ENCODE measurements at places on chromosomes 7 and 10.

DNA sequence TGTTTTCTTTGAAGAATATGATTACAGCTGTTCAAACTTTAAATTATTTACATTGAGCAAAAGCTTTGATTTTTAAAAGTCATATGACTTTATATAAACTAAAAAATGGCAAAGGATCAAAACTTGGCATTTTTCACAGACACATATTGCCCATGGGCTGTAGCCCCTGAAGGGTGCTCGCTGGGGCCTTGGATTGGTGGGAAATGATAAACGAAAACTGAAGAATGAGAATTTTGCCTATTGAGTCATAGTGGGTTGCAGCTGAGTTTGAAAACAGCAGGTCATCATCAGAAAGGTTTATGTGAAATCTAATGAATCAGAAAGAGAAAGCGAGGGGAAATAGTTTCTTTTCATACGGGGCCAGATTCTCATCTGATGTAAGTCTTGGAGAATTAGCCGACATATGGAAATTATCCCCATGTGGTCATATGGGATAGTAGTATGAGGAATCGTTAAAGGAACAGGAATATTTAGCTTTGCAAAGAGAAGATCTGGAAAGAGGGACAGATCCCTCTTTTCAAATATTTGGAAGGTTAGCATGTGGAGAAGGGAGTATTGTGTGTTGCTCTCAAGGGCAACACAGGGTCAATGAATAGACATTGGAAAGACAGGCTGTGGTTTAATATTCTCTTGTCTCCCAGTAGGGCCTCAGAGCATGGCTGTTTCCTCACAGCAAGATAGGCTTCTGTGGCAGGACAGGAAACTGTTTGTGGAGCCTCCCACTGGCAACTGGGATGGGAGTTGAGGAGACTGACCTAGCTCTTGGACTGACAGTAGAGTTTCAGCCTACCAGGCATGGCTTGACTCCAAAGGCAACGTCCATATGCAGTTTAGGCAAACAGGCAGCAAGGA, 119.0 kb downstream of the FZD1 start:
- no peak for DNase-seq

DNA sequence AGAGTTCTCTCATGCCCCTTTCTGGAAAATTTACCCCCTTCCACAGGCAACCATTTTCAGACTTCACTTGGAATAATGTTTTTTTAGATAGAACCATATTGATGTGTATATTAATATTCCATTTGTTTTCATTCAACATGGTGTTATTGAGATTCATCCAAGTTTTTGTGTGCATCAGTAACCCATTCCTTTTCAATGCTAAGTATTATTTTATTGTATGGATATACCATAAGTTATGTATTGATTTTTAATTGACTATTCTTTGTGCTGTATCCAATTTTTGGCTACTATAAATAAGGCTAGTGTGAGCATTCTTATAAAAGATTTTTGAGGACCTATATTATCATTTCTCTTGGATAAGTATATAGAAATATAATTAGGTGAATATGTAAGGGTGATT, 1025.7 kb downstream of the GRM8 start:
- DNase-seq: no peak

GRCh38 chr10:28857164-28857563, 179.8 kb downstream of the BAMBI start:
- no peak for DNase-seq

- no peak for DNase-seq
Observed at GRCh38 chr7:27303026-27303425, 60.4 kb downstream of the EVX1 start.

GRCh38 chr10:75717126-75717916, 285.9 kb downstream of the LRMDA start:
- DNase-seq: no peak

DNA sequence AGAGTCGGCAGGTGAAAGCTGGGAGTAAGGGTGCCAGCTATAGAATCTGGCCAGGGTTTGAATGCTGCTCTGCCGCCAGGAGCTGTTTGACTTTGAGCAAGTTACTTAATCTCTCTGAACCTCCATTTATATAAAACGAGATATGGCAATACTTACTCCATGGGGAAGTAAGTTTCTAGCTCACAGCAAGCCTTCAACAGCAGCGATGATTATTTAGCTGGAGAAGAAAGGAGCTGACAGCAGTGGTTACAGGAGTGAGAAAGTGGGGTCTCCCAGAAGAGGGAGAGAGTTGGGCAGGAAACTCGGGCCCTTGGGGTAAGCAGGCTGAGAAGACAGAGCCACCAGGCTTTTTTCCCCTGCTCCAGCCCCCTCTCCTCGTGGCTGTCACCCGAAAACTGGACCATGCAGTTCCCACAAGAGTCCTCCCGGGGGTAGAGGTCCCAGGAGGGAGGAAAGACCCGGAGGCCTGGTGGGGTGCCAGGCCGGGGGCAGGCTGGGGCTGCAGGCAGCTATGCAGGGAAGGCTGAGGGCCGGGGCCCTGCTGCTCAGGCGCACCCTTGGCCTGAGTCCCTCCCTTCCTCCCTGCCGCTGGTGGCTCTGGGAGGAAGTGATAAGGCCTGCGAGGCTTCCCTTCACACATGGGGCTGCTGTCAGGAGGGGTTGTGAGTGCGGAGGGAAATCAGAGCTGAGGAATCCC, 3.5 kb downstream of the NOS3 start:
- no peak for DNase-seq

- peak; percentile 95 for DNase-seq
Observed at GRCh38 chr10:22436893-22437619, 91.8 kb downstream of the SPAG6 start.

GRCh38 chr10:49329146-49329505, 30.2 kb downstream of the C10orf71 start:
- no peak for DNase-seq

- no peak for DNase-seq
Observed at GRCh38 chr10:31975157-31975765, 46.6 kb upstream of the ARHGAP12 start.

DNA sequence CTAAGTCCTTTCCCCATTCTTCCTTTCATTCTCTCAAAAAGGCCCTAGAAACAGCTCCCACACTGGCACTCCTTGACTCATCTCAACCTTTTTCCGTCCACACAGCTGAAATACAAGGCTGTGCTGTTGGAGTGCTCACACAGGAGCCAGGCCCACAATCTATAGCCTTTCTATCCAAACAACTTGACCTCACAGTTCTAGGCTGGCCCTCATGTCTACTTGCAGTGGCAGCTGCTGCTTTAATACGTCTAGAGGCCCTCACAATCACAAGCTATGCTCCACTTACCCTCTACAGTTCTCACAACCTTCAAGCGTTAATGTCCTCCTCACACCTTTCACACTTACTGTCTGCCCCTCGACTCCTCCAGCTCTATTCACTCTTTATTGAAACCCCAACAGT, 12.0 kb upstream of the LRRC61 start:
- no peak for DNase-seq

DNA sequence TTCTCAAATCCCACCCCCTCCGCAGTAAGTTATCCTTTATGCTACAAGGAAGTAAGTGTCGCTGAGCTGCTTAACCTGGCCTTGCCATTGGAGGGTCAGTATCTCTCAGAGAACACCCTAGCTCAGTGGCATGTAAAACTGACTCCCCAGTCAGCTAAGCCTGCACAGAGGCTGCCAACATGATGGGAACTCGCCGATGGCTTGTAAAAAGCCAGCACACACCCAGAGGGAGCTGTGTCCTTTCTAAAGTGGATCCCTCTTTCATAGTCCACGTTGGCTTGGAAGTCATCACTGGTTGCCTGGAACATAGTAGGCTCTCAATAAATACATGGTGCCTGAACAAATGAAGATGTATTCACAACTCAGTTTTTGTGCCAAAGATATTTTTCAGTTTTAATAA, 249.1 kb upstream of the YAE1 start:
- DNase-seq: no peak

DNA sequence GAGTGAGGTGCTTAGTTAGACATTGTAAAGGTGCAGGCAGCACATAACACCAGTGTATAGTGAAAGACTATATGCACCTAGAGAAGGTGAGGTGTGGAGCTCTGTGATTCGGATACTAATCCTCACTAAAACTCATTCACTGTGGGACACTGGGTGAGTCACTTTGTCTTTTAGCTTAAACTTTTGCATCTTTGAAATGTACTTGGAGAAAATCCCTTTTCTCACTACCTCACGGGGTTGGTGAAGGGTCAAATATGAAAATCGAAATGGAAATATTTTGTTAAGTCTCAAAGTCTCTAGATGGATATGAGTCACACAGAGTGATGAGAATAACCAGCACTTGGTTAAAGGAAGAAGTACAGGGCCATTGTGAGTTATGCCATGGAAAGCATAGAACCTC, 38.0 kb downstream of the MDFIC start:
- DNase-seq: no peak

GRCh38 chr7:135653340-135654080, 8.8 kb upstream of the STMP1 start:
- no peak for DNase-seq

DNA sequence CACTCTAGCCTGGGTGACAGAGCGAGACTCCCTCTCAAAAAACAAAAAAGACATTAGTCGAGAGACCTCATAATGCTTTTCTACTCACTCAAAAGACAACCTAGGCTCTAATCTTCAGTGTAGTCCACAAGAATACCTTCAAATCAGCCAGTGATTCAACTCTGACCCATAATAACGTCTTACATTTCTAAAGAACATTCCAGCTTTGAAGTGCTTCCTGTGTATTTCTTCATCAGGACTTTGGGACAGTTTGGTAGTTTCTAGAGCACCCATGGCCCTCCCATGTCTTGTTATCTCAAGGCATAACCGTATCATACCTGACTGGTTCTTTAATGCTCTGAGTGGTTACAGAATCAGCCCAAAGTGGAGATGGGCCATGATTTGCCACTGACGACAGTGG, 221.3 kb downstream of the SKIDA1 start:
- DNase-seq: no peak

DNA sequence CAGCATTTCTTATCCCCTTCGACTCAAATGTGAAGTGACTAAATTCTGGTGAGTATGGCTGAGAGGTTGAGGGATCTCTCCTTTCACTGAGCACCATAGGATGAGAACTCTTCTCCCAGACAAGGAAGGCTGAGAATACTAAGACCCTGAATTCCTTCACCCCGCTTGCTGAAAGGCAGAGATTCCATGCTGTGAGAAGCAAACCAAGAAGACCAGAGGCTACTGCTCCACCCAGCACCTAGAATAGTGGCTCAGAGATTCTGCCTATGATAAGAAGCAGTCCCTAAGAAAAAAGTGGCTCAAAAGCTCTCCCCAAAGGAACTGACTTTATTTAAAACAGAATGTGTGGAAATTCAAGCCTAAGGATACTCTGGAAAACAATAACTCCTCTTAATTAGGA, 26.7 kb upstream of the WNT2 start:
- DNase-seq: no peak

GRCh38 chr7:21960922-21961321, 15.2 kb upstream of the CDCA7L start:
- DNase-seq: no peak

DNA sequence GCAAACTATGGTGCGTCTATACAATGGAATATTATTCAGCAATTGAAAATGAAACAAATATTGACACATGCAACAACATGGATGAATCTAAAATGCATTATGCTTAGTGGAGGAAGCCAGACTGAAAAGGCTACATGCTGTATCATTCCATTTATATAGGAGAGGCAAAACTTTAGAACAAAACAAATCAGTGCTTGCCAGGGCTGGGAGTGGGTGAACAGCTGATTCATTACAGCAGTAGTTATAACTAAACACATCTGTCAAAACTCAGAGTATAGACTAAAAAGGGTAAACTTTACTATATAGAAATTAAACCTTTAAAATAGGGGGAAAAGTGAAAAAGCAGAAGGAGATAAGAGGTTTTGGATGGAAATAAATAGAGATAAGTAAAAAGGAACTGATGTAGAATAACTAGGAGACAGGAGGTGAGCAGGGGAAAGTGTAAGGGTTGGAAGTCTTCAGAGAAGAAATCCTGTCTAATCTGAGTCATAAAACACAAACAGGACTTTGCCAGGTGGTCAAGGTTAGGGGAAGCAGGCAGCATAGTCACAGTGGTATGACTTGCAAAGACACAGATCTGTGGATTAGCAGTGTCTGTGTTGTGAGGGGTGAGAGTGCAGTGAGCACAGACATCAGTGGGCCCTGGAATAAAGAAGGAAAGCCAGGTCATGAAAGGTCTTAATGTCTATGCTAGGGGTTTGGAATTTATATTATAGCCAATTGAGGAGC, 349.8 kb downstream of the PHTF2 start:
- no peak for DNase-seq

DNA sequence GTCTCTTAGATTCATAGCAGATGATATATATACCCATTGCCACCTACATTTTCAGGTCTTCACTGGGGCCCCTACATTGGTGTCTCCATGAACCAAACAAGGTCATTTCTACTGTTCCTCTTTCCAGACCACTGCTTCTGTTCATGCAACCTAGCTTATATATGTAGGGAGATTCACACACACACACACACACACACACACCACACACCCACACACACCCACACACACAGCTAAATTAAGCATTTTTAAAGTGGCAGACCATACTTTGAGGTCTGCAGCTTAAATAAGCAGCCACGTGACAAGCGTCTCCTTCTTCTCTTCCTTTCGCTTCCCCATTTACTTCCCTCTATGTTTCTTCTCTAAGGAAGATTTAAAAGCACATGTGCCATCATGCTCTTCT, 70.0 kb upstream of the CC2D2B start:
- no peak for DNase-seq

DNA sequence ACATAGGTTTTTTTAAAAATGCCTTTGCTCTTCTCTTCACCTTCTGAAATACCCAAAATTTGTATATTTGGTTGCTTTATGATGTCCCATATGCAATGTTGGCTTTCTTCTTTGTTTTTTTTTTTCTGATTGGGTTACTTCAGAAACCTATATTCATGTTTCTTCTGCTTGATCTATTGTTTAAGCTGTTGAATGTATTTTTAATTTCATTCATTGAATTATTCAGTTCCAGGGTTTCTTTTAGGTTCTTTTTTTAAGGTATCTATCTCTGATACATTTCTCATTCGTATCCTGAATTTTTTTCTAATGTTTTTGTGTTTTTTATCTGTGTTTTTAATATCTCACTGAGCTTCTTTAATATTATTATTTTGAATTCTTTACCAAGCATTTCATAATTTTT, 221.0 kb upstream of the MTPN start:
- DNase-seq: no peak

GRCh38 chr10:95821720-95822119, 65.8 kb downstream of the ENTPD1 start:
- DNase-seq: no peak

DNA sequence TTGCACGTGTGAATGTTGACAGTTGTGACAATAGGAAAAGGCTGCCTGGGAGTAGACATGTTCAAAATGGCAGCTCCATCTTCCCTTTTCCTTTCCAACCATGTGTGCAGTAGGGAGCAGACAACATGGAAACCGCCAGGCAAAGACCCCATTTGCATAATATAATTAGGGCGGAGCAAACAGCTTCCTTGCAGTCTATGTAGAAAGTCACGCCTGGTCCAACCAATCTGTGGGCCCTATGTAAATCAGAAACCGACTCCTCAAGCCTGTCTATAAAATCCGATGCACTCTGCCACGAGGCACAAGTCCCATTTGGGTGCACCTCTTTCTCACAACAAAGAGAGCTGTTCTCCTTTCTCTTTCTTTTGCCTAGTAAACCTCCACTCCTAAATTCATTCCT, 19.6 kb downstream of the NEBL start:
- no peak for DNase-seq
